Esophagus squamous epithelium (tissue), 5 donors: ENCODE measurements at places on chromosomes 2 and 18.

DNA sequence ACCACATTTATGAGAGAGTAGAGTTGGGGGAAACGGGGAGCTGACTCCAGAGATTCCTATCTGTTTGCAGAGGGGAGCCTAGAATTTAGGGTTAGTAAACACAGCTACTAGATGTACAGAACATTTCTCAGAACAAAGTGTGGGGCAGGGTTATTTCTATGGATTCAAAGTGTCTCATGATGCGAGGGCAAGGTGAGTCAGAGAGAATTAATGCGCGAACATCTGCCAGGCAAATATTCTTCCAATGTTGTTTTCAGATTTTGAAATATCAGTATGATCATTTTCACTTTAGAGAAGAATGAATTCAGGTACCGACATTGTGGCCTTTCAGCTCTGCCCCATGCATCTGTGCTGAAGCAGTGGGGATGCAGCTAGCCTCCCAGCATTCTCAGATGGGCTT, 2.0 kb upstream of the DSEL start:
- no peak for DNase-seq

- no peak for DNase-seq
These were observed 97.0 kb upstream of the CD226 start for GRCh38 chr18:70044632-70045031.

DNA sequence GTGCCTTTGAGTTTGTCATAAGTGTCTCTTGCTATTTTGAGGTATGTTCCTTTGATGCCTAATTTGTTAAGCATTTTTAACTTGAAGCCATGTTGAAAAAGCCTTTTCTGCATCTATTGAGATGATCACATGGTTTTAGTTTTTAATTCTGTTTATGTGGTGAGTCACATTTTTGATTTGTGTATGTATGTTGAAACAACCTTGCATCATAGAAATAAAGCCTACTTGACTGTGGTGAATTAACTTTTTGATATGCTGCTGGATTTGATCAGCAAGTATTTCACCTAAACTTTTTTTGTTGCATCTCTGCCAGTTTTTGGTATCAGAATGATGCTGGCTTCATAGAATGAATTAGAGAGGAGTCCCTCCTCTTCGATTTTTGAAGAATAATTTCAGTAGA, 469.7 kb downstream of the CDH2 start:
- DNase-seq: no peak

DNA sequence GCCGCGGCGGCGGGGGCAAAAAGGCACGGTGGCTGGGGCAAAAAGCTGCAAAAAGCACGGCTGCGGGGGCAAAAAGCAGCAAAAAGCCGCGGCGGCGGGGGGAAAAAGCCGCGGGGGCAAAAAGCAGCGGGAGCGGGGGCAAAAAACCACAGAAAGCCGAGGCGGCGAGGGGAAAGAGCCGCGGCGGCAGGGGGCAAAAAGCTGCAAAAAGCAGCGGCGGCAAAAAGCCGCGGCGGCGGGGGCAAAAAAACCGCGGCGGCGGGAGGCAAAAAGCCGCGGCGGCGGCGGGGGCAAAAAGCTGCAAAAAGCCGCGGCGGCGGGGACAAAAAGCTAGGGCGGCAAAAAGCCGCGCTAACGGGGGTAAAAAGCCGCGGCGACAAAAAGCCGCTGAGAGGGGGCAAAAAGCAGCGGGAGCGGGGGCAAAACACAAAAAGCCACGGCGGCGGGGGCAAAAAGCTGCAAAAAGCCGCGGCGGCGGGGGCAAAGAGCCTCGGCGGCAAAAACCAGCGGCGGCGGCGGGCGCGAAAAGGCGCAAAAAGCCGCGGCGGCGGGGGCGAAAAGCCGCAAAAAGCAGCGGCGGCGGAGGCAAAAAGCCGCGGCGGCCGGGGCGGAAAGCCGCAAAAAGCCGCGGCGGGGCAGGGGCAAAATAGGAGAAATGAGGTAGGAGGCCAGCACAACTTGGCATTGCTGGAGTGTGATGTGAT, 123.4 kb downstream of the ANKRD30BL start:
- DNase-seq: no peak

DNA sequence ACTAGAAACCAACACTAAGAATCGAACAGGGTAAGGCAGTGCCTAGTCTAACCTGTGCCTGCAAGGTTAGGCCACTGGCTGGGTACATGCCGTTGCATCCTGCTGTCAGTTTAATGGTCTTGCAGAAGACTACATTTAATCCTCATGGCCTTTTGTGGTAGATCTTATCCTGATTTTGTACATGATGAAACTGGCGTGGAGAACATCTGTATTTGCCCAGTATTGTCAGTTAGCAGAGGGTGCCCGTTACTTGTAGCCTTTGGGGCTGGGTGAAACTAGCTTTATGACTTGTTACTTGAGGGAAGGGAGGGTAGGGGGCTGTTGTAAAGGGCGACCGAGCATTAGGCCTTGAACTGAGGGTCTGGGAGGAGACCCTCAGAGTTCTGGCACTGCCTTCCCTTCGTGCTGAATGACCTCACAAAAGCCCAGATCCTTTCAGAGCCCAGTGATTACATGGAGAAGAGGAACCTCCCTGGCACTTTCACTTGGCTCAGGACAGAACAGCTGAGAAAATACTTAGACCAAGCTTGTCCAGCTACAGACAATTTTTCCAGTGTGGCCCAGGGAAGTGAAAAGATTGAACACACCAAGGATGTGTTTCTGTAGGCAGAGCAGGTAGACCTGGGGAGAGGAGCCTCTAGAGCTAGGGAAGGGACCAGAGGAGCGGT, 19.5 kb downstream of the SLC20A1 start:
- no peak for DNase-seq

DNA sequence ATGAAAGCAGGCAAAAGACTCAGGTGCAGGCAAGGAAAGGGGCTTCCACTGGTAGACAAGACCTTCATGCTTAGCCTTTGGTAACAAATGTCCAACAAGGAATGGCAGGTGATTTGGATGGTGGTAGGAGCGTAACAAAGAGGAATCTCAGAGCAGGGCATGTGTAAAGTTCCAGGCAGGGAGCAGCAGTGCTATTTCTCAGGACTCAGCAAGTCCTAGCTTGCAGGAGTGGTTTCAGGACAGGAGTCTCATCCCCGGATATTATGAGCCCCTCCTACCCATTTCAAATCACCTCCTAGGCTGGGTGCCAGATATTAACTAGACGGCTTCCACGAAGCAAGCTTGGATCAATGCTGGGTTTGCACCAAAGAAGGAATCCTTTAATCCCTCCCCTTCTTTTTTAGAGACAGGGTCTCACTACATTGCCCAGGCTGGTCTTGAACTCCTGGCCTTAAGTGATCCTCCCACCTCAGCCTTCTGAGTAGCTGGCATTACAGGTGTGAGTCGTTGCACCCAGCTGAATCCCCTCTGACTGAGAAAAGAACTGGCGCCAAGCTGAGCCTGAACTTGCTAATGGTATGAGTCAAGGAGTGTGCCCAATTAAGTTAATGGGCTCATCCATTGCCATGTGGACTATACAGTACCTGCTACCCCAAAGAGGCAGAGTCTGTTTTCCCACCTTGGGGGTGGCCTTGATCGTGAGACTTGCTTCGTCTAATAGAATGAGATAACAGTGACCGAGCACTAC, 190.3 kb downstream of the ARL4C start:
- no peak for DNase-seq

- no peak for DNase-seq
These were observed 86.1 kb upstream of the ITPRID2 start for GRCh38 chr2:181805228-181806038.

DNA sequence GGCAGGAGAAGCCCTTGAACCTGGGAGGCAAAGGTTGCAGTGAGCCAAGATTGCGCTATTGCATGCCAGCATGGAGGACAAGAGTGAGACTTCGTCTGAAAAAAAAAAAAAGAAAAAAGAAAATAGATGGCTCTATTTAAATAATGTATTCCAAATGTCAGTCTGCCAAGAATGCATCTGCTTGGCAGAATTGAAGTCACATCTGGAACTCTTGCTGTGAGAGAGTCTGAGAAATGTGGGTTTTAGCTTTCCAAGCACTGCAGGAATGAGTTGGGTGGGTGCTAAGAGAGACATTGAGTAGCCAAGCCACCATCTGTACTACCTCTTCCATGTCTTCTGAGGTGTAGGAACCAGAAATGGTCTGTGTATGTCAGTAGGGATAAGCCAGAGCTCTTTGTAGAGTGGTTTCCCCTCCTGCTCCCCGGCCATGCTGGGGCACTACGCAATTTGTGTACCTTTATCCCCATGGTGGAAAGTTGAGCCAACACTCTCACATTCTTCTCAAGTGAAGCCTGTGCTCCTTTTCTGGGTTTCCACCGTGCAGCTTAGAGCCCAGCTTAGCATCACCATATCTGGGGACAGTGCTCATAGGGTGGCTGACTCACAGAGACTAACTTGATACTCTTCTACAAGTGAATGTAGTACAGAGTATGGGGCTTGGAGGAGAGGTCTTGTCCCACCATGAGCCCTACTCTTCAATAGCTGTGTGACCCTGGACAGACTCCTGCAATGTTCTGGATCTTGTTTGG, 25.3 kb downstream of the IL1F10 start:
- DNase-seq: no peak

DNA sequence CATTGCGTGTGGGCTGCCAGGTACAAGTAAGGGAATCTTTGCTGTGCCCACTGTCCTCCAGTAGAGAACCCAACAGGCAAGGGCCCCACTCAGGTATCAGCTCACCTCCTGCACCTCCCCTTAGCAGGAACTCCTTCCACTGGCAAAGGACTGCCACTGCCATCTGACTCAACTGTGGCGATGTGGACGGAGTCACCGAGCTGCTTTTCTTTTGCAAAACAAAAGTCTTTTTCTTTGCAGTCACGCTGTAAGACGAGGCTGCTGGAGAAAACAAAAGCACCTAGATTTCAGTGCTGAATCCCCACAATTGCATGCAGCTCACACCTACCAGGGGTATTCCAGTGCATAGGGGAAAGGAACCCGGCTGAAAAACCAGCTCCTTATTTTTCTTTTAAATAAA, 7.9 kb downstream of the MTERF4 start:
- no peak for DNase-seq
